Liver (tissue), 10 donors: ENCODE measurements at places on chromosomes 5 and 9. TPM values are rescaled to one million over a fixed set of nuclear protein-coding genes. Genes with fewer than 3 reads are reported as not detected.
A peak's percentile ranks its signal among the peaks of the same experiment; 100 is the strongest.

Gene STPG3
- not detected for total RNA-seq

Gene ADAMTS2
- total RNA-seq, result 24.3 TPM

Gene ACOT12
- 76.4 TPM for total RNA-seq

Gene UBQLN1
- 77.3 TPM for total RNA-seq

Gene RORB
- 0.05 TPM for total RNA-seq

DNA sequence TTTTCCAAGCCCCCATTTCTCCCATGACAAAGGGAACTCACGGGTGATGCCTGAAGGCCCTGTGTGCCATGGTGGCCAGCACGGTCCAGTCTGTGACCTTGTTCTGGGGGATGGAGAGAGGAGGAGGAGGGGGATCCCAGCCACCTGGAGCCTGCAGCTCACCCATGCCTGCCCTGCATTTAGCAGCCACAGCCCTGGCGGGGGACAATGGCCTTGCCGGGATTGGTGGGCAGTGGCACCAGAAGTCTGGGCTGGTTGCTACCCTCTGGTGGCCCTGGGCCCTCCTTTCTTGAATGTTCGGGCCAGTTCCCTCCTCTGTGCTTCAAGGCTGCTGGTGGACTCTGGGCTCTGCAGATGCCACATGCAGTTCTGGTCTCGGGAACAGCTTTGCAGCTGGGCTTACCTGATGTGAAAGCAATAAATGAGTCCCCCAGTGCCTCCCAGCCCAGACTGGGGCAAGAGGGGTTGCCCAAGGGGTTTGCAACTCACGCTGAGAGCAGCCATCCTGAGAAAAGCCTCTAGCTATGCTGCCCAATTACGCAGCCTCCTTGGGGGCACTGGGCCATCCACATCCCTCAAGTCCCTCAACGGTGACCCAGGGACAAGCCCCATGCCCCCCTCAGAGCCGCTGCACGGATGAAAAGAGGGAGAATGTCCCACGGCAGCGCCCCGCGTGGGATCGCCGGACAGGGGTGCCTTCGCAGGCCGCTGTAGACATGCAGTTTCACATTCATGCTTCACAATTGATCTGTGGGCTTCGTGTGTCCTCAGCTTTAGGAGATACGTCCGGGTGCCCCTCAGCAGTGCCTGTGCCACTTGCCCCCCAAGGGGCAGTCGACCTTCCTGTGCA, 49.2 kb upstream of the FCN1 start:
- H3K4me1 ChIP-seq, result no peaks in the 10 kb centered on the region
- H3K36me3 ChIP-seq, result no peaks in the 10 kb centered on the region
- H3K4me3 ChIP-seq, result no peak overlapping the region
- no peaks in the 10 kb centered on the region for H3K27me3 ChIP-seq
- no peak overlapping the region for H3K27ac ChIP-seq
- no peak for DNase-seq

- H3K4me3 ChIP-seq, result peak overlapping the region; percentile 51
- peak overlapping the region; percentile 94 for H3K27ac ChIP-seq
- DNase-seq, result no peak
- no peaks in the 10 kb centered on the region for H3K27me3 ChIP-seq
- peaks cover 9% of the 10 kb centered on the region for H3K36me3 ChIP-seq
Measured at GRCh38 chr5:179819296-179820126, 1.2 kb upstream of the SQSTM1 start.

GRCh38 chr9:97900738-97901565, 21.3 kb downstream of the TRMO start:
- no peaks in the 10 kb centered on the region for H3K36me3 ChIP-seq
- H3K27ac ChIP-seq, result no peak overlapping the region
- no peaks in the 10 kb centered on the region for H3K4me1 ChIP-seq
- H3K27me3 ChIP-seq, result no peaks in the 10 kb centered on the region

GRCh38 chr5:44974813-44975212, 166.1 kb downstream of the MRPS30 start:
- no peak for DNase-seq
- H3K36me3 ChIP-seq, result no peaks in the 10 kb centered on the region
- no peak overlapping the region for H3K4me3 ChIP-seq
- H3K4me1 ChIP-seq, result no peaks in the 10 kb centered on the region
- H3K27me3 ChIP-seq, result no peaks in the 10 kb centered on the region

DNA sequence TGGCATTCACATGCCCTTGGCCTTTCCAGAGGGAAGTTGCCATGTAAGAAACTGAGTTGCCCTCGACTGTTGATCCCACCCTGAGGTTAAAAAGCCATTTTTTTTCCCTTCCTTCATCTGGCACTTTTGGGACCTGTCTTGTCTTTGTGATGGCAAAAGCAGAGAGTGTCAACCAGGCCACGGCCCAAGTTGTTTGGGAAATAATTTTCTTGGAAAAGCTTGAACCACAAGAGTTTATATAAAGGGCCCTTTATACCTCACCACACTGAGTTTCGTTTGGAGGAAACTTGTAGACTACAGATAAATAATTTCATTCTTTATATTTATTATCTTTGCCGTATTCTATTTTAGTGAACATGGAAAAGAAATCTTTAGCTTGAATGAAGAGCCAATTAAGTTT, 34.3 kb downstream of the ACTBL2 start:
- no peaks in the 10 kb centered on the region for H3K36me3 ChIP-seq
- H3K27ac ChIP-seq, result no peak overlapping the region
- H3K4me1 ChIP-seq, result no peaks in the 10 kb centered on the region
- no peak for DNase-seq

- H3K4me1 ChIP-seq, result peaks cover 2% of the 10 kb centered on the region
- no peak for DNase-seq
- H3K4me3 ChIP-seq, result no peak overlapping the region
- no peaks in the 10 kb centered on the region for H3K27me3 ChIP-seq
- H3K36me3 ChIP-seq, result no peaks in the 10 kb centered on the region
- H3K27ac ChIP-seq, result no peak overlapping the region
Measured at GRCh38 chr9:71774920-71775319, 6.6 kb upstream of the CEMIP2 start.

DNA sequence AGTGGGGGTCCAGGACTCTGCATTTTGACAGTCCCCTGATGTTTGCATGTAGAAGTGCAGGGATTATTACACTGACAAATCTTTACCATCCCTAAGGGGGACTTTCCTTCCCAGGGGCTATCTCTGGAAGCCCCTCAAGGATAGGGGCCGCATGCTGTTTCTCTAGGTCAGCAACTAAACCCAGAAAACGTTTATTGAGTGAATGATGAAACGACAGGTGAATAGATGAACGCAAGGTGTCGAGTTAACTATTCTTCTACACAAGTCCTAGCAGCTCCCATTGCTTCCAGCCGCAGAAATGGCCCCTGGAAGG, 281 bp upstream of the HSD17B4 start:
- no peak for DNase-seq
- peaks cover 31% of the 10 kb centered on the region for H3K4me1 ChIP-seq
- peak overlapping the region; percentile 89 for H3K27ac ChIP-seq
- H3K4me3 ChIP-seq, result peak overlapping the region; percentile 70

DNA sequence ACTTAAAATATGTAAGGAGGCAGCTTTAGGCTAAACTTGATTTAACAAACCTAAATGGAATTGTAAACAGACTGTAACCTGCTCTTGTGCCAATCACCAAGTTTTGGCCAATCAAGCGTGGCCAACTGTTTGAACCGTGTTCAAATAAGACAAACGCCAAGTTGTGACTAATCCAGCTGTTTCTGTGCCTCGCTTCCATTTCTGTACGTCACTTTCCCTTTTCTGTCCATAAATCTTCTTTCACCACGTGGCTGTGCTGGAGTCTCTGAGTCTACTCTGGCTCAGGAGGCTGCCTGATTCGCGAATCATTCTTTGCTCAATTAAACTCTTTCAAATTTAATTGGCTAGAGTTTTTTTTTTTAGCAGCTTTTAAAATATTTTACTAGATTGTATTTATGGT, 71.3 kb downstream of the LIX1 start:
- no peaks in the 10 kb centered on the region for H3K27me3 ChIP-seq
- no peak overlapping the region for H3K4me3 ChIP-seq
- no peaks in the 10 kb centered on the region for H3K36me3 ChIP-seq
- DNase-seq, result no peak
- no peaks in the 10 kb centered on the region for H3K4me1 ChIP-seq

DNA sequence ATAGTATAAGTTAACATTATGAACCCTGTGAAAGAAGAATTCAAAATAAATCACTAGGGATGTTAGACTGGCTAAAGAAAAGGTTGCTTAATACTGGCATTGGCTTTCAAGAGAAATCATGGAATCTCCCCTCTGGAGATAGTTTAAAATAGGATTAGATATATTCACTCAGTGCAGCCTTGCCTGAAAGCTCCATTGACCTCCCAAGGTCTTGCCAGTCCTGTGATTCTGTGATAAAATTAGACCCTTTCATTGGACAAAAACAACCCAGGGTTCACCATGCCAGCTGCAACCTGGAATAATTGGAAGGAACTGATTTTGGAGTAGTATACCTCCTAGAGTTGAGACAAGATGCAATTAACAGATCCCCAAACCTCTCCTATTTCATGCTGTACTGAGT, 588.1 kb upstream of the MEF2C start:
- H3K36me3 ChIP-seq, result no peaks in the 10 kb centered on the region
- H3K27me3 ChIP-seq, result no peaks in the 10 kb centered on the region
- H3K4me3 ChIP-seq, result no peak overlapping the region
- no peak overlapping the region for H3K27ac ChIP-seq
- DNase-seq, result no peak

DNA sequence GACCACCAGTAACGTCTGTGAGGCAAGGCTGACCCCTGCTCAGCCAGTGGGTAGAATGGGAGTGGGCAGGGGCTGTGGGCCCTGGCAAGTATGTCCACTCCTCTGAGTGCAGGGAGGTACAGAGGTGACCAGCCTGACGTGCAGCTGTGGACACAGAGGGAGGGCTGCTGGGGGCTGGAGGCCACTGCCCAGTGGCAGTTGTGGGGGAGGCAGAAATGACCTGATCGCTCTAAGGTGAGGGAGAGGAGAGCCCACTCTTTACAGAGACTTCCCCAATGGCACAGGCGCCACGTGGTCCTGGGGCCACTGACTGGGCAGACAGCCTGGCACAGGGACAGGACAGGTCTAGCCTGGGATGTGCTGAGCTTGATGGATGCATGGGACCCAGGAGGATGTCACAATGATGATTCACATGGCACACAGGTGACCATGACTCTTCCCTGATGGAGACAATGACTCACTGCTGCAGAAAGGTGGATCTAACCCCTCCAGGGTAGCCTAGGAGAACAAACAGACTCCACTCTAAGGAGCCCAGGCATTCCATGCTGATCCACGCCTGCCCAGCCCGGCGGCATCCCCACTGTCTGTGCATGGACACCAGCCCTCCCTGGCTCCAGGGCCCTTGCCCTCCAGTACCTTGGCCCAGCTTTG, 7.7 kb downstream of the LPCAT1 start:
- no peak overlapping the region for H3K4me3 ChIP-seq
- peak; percentile 32 for DNase-seq
- no peaks in the 10 kb centered on the region for H3K27me3 ChIP-seq

GRCh38 chr9:98568234-98568908, 140.4 kb downstream of the GABBR2 start:
- H3K36me3 ChIP-seq, result no peaks in the 10 kb centered on the region
- H3K27me3 ChIP-seq, result no peaks in the 10 kb centered on the region
- no peak overlapping the region for H3K4me3 ChIP-seq
- no peak for DNase-seq
- H3K4me1 ChIP-seq, result no peaks in the 10 kb centered on the region
- H3K27ac ChIP-seq, result no peak overlapping the region

GRCh38 chr5:111922344-111922743, 165.3 kb upstream of the NREP start:
- no peaks in the 10 kb centered on the region for H3K4me1 ChIP-seq
- H3K27me3 ChIP-seq, result no peaks in the 10 kb centered on the region
- no peak for DNase-seq

DNA sequence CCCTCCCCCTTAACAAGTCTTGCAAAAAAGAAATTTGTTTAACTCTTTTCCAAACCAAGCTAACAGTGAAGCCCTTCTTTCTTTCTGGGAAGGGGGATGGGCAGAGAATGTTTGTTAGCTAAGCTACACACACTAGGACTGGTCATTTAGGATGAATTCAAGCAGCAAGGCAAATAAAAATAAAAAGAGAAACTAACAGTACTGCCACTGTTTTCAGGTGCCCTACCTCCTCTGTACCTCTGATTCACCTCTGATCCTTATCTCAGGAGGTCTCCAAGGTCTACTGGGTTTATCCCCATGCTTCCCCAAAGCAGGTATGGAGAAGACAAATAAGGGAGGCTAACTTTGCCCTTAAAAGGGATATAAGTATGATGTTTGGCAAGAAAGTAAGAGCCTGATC, 52.9 kb downstream of the ELL2 start:
- no peak for DNase-seq
- no peak overlapping the region for H3K4me3 ChIP-seq
- no peak overlapping the region for H3K27ac ChIP-seq
- H3K27me3 ChIP-seq, result no peaks in the 10 kb centered on the region
- peaks cover 3% of the 10 kb centered on the region for H3K36me3 ChIP-seq

DNA sequence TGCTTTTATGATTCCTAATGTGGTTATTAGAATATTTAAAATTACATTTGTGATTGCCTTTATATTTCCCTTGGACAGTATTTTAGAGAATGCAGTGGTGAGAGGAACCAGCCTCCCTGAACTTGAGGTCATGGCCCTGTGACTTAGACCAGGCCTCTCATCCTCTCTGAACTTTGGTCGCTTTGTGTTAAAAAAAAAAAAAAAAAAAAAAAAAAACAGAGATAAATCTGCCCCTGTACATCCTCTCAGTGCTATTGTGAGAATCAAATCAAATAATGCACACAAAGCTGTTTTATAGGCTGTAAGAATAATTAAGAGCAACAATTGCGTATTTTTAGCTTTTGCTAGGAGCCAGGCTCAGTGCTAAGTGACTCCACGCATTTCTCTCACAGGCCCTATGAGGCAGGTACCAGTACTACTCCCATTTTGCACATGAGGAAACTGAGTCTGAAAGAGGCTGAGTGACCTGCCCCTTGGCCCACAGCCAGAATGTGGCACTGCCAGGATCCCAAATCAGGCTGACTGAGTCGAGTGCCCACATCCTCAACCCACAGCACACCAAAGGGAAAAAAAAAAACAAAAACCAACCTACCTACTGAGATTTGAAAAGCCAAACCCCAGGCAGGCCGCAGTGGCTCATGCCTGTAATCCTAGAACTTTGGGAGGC, 110.3 kb upstream of the LARP1 start:
- H3K27me3 ChIP-seq, result no peaks in the 10 kb centered on the region
- DNase-seq, result no peak
- H3K4me1 ChIP-seq, result peaks cover 58% of the 10 kb centered on the region
- no peak overlapping the region for H3K4me3 ChIP-seq
- H3K27ac ChIP-seq, result no peak overlapping the region

- H3K27ac ChIP-seq, result no peak overlapping the region
- H3K4me1 ChIP-seq, result no peaks in the 10 kb centered on the region
- H3K27me3 ChIP-seq, result no peaks in the 10 kb centered on the region
- no peak for DNase-seq
Measured at GRCh38 chr9:3500044-3500443, 25.8 kb downstream of the RFX3 start.

GRCh38 chr9:83523684-83524083, 14.5 kb downstream of the FRMD3 start:
- no peak overlapping the region for H3K4me3 ChIP-seq
- H3K4me1 ChIP-seq, result no peaks in the 10 kb centered on the region
- no peaks in the 10 kb centered on the region for H3K27me3 ChIP-seq
- H3K36me3 ChIP-seq, result no peaks in the 10 kb centered on the region
- DNase-seq, result no peak
- H3K27ac ChIP-seq, result no peak overlapping the region
